Skin of body (tissue), 3 donors: ENCODE measurements at places on chromosomes 2 and 18. TPM values are rescaled to one million over a fixed set of nuclear protein-coding genes. Genes with fewer than 3 reads are reported as not detected.

GRCh38 chr2:121061633-121062032, 223.4 kb downstream of the TFCP2L1 start:
- DNase-seq: no peak

- DNase-seq: no peak
Observed at GRCh38 chr2:227846831-227847230, 24.6 kb upstream of the DAW1 start.

DNA sequence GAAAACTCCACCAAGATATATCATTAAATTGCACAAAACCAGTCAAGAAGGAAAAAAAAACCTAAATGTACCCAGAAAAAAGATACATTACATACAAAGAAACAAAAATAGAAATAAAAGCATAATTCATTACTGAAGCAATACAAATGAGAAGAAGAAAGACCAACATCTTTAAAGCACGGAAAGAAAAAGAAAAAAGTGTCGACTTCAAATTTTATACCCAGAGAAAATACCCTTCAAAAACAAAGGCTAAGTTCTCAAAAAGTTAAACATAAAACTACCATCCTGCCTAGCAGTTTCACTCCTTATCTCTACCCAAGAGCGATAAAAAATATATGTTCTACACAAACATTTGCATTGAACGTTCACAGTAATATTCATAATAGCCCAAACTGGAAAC, 82.0 kb downstream of the ATAD2B start:
- no peak for DNase-seq

GRCh38 chr2:23452853-23453420, 68.0 kb downstream of the KLHL29 start:
- DNase-seq: no peak

DNA sequence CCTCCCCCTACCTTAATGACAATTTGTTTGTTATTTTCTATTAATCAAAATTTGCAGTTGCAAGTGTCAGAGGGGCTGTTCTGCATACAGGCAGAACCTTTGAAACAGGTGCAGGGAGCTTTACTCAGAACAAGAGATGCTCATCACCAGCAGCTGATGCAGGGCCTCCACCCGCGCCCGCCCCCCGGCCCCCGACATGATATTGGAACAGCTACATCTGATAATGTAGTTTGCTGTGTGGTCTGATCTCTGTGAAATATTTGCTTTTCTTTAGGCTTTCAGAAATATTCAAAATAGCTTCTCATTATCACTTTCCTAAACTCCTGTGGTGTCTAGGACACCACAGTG, 130.0 kb downstream of the PRKCE start:
- DNase-seq: no peak

- no peak for DNase-seq
Observed at GRCh38 chr18:66707473-66707872, 103.6 kb upstream of the CDH19 start.

DNA sequence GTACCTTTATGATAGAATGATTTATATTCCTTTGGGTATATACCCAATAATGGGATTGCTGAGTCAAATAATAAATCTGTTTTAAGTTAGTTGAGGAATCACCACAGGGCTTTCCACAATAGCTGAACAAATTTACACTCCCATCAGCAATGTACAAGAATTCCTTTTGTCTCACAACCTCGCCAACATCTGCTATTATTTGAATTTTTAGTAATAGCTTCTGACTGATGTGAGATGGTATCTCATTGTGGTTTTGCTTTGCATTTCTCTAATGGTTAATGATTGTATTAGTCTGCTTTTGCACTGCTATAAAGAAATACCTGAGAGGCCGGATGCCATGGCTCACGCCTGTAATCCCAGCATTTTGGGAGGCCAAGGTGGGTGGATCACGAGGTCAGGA, 1387.6 kb upstream of the ACVR2A start:
- no peak for DNase-seq

DNA sequence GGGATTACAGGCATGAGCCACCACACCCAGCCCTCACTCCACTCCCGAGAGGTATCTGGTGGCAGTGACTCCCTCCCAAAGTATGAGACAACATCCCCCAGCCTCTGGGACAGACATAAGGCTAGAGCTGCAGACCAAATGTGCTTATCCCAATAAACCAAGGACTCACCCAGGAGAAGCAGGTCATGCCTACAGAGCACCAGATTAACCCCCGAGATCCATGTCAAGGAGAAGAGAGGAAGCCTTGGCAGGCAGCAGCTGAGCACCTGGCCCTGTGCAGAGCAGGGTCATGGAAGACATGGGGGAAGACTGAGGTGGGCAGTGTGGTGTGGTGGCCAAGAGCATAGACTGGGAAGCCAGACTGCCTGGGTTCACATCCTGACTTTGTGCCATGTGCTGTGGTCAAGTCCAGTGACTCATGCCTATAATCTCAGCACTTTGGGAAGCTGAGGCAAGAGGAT, 7.2 kb downstream of the RAB11FIP5 start:
- no peak for DNase-seq

- DNase-seq: peak; percentile 79
Observed at GRCh38 chr2:36359067-36359466, 3.5 kb downstream of the CRIM1 start.

- DNase-seq: no peak
Observed at GRCh38 chr2:41718705-41719104, 329.1 kb upstream of the PKDCC start.

- DNase-seq: no peak
Observed at GRCh38 chr18:66826211-66826610, 222.3 kb upstream of the CDH19 start.

- DNase-seq: no peak
Observed at GRCh38 chr2:124566518-124566970, 541.5 kb downstream of the CNTNAP5 start.

GRCh38 chr2:69554981-69555380, 88.6 kb downstream of the AAK1 start:
- peak; percentile 62 for DNase-seq

DNA sequence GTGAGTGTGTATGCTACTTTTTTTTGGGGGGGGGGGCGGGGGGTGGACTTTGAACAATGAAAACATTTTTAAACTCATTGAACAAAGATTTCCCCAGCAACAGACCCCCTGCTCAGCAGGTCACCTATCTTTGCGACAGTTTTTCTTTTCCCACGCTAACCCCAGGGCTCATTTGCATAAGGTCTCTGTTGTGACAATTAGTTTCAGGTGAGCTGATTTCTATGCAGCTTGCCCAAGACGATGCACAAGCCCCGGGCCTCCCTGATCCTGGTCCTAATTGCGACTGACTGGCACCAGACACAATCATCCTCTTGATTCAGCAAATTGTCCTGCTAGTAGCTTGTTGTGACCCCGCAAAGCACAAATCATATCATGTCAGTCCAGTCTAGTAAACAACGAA, 40.3 kb downstream of the ZEB2 start:
- no peak for DNase-seq

DNA sequence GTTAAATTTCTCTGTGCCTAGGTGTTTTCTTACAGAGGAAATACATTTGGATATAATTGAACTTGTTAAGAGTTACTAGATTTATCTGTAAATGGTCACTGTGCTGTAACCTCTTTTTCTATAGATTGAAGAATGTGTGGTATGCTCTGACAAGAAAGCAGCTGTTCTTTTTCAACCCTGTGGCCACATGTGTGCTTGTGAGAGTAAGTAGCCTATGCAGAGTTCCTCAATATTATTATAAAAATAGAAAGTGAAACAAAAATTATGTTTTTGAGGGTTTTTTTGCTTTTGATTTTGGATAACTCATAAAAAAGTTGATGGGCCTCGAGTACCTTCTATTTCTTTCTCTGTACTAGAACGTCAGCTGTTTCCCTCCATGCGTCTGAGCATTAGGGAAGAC, 112.4 kb downstream of the MIB1 start:
- DNase-seq: no peak

- DNase-seq: no peak
Observed at GRCh38 chr18:3798032-3798431, 348.1 kb downstream of the TGIF1 start.

GRCh38 chr2:107576991-107577390, 249.7 kb upstream of the RGPD4 start:
- no peak for DNase-seq

- DNase-seq: no peak
Observed at GRCh38 chr2:43155851-43156411, 70.5 kb downstream of the ZFP36L2 start.

- DNase-seq: no peak
Observed at GRCh38 chr18:67080601-67081000, 435.9 kb downstream of the DSEL start.

DNA sequence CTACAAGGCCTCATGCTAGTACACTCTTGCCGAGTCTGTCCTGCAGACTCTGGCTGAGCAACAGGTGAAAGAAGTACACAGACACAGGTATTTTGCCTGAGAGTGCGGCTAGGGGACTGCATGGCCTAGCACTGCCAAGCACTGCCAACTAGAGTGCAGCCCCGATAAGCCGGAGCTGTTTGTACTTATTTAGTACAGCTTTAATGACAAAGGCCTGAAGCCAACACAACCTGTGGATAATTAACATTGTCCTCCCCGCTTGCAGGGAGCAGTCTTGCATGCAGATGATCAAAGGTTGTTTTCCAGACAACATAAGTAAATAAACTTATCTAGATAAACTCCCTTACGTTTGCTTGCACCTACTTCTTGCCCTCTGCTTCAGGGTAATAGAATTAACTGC, 63.7 kb upstream of the MMADHC start:
- DNase-seq: no peak

DNA sequence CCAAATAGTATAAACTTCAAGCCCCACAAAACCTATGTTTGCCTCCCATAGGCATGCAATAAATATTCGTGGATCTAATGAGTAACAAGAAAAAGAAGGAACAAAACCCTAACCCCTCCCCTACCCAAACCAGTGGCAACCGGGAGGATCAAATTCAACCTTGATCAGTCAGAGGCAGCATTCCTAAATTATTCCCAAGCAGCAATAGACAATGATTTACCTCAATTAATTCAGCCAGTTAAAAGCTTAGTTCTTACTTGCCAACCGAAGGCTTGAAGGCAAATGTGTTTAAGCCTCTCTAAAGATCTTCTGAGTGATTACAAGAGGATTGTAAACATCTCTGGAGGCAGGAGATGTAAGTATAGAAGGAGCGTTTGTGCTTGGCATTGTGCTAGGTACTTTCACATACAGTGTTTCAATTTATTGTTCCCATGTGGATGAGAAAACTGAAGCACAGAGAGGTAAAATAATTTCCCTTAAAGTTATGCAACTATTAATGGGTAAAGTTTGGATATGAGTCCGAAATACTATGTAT, 197.7 kb downstream of the MTX2 start:
- DNase-seq: no peak

- no peak for DNase-seq
Observed at GRCh38 chr2:17719562-17720371, 33.8 kb downstream of the SMC6 start.

DNA sequence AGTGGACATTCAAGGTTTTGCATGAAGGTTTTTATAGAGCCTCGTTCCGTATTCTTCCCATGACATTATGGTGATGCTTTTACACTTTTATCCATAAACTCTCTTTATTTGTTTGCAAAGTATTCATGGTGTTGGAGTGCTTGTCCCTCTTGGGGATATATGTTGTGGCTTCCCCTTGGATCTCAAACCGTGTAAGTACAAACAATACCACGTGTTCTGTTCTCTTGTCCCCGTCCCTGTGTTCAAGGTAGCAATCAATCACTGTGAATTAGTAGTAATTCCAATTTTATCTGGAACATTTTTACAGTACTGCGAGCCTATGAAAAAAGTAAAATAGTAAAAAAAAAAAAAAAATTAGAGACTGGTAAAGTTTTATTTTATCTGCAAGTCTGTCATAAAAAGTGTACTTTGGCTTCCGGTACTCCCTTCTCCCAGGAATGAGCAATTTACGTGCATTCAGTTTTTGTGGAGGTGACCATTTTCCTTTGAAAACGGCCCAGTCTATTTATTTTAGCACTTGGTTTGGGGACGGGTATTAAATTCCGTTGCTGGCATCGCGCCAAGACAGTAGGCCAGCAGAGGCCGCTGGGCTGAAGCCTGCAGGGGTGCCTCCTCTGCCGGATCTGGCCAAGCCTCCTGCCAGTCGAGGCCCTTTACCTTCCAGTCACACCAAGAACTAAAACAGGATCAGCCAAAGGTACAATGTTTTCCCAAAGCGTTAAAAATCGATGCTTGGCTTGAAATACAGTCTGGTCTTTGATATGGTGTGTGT, 175.7 kb downstream of the SOCS6 start:
- DNase-seq: no peak

- DNase-seq: no peak
Observed at GRCh38 chr2:142769761-142770160, 107.7 kb upstream of the KYNU start.

DNA sequence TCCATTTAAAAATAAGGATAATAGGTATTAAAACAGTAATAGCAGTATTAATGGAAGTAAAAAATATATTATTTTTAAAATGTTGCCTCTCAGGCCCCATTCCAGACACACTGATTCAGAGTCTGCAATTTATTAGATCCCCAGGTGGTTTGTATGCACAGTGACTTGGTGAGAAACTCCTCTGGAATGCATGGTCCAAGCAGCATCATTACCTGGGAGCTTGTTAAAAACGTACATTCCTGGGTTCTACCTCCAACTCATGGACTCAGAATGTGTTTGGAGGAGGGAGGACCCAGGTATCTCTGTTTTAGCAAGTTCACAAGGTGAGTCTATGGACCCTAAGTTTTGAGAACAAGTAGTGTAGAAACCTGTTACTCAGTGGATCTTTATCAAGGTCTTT, 95.6 kb downstream of the ITGA4 start:
- DNase-seq: no peak

Gene L3MBTL4
- 17.5 TPM for total RNA-seq

Gene ONECUT2
- total RNA-seq: 0.10 TPM

Gene ITPRIPL1
- 6.1 TPM for total RNA-seq

Gene CLEC4F
- total RNA-seq: 0.10 TPM

Gene C2orf80
- total RNA-seq: not detected

Gene RND3
- total RNA-seq: 92.8 TPM

Gene PAIP2B
- total RNA-seq: 14.3 TPM

Gene FARSB
- 12.6 TPM for total RNA-seq

Gene CERKL
- not detected for total RNA-seq

Gene ARMC9
- 8.8 TPM for total RNA-seq

Gene NEB
- total RNA-seq: 212 TPM
